Lung microvascular endothelial cell (primary cell): ENCODE measurements at places on chromosomes 12 and 14. TPM values are rescaled to one million over a fixed set of nuclear protein-coding genes. Genes with fewer than 3 reads are reported as not detected.
A peak's percentile ranks its signal among the peaks of the same experiment; 100 is the strongest.

- no peak for DNase-seq
These were observed 280.3 kb downstream of the KSR2 start for GRCh38 chr12:117688446-117688845.

GRCh38 chr14:95018821-95019220 lies 138.5 kb downstream of the DICER1 start:
- no peak for DNase-seq

DNA sequence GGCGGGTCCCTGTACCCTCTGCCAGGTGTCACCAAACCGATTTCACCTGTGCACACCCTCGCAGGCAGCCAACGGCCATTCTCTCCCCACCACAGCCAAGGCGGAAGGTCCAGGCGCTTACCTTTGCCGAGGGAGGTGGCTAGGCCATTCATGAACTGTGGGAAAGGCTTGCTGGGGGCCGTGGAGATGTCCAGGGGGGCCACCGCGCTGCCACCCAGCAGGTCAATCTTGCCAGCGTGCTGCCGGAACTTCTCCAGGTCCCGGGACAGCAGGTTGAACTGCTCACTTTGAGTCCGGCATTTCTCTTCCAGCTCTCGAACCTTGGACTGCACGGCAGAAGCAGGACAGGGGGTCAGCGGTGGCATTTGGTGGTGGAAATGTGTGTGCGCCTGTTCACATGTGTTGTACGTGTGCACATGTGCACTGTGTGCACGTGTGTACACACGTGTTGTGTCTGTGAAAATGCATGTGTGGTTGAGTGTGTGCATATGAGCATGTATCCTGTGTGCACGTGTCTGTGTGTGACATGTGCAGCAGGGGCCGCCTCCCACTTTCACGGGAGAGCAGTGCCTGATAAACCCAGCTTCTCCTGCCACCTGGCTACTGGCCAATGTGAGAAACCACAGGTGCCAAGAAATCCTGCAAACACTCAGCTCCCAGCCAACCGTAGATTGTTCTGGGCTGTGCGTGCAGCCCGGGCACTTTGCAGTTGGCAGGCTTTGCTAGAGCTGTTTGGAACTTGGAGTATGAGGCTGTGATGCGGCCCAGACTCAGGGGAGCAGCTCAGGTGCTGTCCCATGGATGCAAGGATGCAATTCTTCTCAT lies 118.9 kb downstream of the PIWIL1 start:
- no peak for DNase-seq

GRCh38 chr14:43172899-43173548 lies 1334.1 kb downstream of the FSCB start:
- DNase-seq, result no peak

GRCh38 chr14:90580377-90581335 lies 183.8 kb downstream of the CALM1 start:
- DNase-seq, result no peak

DNA sequence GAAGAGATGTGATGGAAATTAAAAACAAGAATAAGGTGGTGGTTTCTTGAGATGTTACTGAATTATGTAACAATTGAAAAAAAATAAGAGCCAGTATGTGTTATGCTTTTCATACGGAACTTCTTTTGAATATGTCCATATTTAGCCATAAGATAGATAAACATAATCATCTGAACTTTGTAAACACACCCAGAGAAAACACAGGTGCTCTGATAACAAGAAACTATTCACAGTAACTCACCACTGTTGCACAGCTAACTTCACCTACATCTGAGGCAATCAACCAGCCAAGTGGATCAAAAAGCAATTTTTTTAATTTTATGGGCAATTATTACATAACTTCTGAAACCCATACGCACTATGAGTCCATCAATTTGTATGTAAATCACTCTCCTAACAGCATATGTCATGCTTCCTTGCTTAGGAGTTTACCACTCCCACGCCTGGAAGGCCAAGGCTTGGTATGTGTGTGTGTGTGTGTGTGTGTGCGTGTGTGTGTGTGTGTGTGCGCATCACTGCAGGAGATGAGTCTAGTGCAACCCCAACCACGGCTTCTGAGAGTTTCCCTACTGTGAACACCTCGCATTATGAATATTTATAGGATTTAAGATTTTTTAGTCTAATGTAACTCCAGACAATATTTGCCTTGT lies 443.4 kb downstream of the BCAT1 start:
- no peak for DNase-seq

- DNase-seq, result peak; percentile 81
These were observed 113.3 kb downstream of the FOXN3 start for GRCh38 chr14:89303456-89304435.

DNA sequence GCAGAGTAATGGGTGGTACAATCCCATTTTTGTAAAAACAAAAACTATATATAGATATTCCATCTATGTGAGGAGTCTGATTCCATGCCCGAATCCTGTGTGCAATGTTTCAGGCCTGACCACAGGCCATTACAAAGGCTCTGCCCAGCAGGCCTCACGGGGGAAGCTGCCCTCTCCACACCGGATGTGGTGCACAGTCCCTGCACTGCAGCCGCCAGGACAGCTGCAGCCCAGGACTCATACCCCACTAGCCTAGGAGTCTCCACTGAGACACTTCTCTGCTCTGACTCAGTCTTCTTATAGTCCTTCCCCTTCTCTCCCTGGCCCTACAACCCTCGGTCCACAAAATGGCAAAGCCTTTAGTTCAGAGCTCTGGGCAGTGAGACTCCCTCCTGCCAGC lies 190.4 kb downstream of the PPM1H start:
- peak; percentile 62 for DNase-seq

DNA sequence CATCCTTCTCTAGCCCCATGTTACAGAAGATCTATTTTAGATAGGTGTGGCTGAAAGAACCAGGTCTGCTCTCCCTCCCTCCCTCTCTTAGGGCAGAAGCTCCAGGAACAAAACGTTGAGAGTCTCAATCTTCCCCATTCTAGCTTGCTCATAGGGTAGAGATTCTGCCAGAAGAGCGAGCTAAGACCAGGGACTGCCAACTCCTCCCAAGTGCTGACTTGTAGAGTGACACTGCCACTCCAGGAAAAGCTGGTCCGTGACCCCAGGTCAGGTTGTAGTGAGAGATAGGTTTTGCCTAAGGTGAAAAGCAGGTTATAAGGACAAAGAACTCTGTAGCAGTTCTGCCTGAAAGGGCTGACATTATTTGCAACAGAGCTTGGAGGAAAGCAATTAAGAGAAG lies 73.4 kb downstream of the INSM2 start:
- no peak for DNase-seq

- no peak for DNase-seq
These were observed 924.8 kb downstream of the NRXN3 start for GRCh38 chr14:79094951-79095350.

- DNase-seq, result peak; percentile 34
These were observed 11.1 kb upstream of the SMAGP start for GRCh38 chr12:51281202-51281924.

- no peak for DNase-seq
These were observed 44.7 kb downstream of the CCDC88C start for GRCh38 chr14:91372671-91373495.

DNA sequence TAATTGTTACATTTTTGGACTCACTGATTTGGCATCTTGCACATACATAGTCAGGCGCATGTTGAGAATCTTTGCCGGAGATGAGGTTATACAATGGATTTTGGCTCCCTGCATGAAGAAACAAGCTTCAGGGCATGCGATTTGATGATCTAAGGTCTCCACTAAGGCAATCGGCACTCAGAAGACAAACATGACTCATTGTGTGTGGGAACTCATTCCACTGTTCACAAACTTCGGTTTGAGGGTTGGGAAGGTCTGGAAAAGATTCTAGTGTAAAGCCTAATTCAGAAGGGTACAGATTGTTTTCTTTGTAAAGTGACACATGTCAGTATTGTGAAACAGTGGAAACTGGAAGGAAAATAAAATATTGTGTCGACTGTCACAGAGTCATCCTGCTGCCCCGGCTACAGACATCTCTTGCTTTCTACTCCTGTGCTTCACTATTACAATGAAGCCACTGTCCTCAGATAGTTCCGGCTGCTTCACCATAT lies 192.6 kb upstream of the HMGA2 start:
- DNase-seq, result peak; percentile 98

GRCh38 chr14:64788706-64789105 lies 84.5 kb downstream of the PLEKHG3 start:
- DNase-seq, result peak; percentile 86

GRCh38 chr12:25072906-25073650 lies 121.9 kb downstream of the DNAI7 start:
- no peak for DNase-seq

DNA sequence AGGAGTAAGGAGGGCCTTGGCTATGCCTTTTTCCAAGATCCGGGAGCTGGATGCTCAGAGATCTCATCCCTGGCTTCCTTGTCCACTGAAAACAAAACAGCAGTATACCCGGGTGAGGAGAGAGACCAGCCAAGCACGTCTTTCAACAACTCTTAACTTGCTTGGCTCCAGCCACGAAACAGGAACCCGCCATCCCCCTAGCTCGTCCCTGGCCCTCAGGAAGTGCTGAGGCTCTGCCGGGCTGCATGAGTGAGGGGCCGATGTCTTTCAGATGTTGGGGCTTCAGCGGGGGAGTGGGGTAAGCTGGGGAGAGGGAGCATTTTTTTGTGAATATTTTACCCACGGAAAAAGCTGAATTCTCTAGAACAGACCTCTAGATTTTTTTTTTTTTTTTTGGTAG lies 231.1 kb downstream of the CACNA1C start:
- DNase-seq, result no peak

DNA sequence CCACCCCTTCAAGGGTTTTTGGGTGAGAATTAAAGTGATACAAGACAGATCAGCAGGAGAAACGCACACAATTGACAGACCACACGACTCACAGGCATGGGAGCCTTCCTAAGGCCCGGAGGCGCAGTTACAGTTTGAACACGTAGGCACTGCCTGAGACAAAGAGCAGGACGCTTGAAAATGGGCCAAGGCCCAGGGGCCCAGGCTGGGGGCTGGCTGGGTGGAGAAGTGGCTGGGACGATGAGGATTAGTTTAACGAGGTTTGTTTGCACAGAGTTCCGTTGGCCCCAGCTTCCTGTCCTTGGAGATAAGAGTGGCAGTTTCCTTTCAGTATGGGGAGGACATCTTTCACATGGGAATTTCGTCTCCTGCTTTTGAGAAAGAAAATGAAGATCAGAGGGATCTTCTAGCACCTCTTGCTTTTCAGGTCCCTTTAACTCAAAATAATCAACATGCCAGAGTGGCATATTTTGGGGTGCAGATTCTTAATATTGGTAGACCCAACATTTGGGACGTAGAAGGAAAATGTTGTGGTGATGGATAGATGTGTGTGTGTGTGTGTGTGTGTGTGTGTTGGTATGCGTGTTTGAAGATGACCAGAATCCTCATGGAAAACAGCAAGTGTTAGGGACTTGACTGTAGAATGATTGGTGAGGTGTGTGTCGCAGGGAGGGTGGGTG lies 44.6 kb downstream of the DLK1 start:
- DNase-seq, result no peak

GRCh38 chr14:58401587-58401986 lies 5.9 kb downstream of the TOMM20L start:
- DNase-seq, result no peak

DNA sequence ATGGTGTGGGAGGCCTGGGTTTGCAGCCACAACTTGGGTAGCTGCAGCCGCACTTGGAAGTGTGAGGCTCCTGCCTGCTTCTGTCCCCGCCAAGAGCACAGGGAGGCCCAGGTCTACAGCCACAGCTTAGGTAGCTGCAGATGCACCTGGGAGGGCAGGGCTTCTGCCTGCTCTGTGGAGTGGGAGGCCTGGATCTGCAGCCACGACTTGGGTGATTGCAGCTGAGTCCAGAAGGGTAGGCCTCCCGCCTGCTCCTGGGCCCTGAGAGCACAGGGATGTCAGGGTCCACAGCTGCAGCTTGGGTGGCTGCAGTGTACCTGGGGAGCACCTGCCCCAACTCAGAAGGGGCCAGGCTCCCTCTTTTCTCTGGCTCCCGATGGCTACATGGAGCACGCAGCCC lies 287.3 kb downstream of the AEBP2 start:
- no peak for DNase-seq

- no peak for DNase-seq
These were observed 36.6 kb downstream of the EID3 start for GRCh38 chr12:104340177-104340576.

DNA sequence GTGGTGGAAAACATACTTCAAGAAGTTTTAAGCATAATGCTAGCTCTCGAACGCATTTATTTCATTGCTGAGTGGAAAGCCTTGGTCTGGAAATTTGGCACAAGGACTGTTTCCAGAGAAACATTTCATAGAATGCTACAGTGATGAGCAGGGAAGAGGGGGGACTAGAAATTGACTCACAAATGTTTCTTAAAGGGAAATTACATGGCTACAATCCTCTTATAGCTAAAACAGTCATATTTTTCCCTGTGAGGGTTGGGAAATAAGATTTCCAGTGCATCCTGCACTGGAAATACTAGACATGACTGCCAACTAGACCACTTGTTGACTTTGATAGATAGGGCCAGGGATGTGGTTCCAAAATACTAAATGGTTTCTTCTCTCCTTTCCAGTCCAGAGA lies 197.3 kb upstream of the RGS6 start:
- DNase-seq, result no peak

GRCh38 chr12:2265461-2266167 lies 212.8 kb downstream of the CACNA1C start:
- no peak for DNase-seq

- peak; percentile 66 for DNase-seq
These were observed 48.0 kb downstream of the SLC17A8 start for GRCh38 chr12:100404769-100405407.

The ALX1 gene
- total RNA-seq, result under 0.01 TPM in 1 of 2 replicates, not detected in the other

The LTB4R gene
- total RNA-seq, result 2.0 and 2.2 TPM in 2 replicates

The CISTR gene
- not detected in 2 replicates for total RNA-seq

The OTUB2 gene
- total RNA-seq, result 0.40 and 0.44 TPM in 2 replicates

The PRH2 gene
- not detected in 2 replicates for total RNA-seq

The PSME1 gene
- 114 TPM in 2 replicates for total RNA-seq

The SCN8A gene
- under 0.01 and 0.44 TPM in 2 replicates for total RNA-seq

The ANKRD33 gene
- 0.22 TPM in 1 of 2 replicates, not detected in the other for total RNA-seq

The PKP2 gene
- 3.1 and 4.6 TPM in 2 replicates for total RNA-seq

The APOF gene
- total RNA-seq, result not detected in 2 replicates

The LAG3 gene
- 0.20 and 0.22 TPM in 2 replicates for total RNA-seq

The CCDC88C gene
- total RNA-seq, result 12.0 and 13.7 TPM in 2 replicates

The CLEC6A gene
- not detected in 2 replicates for total RNA-seq

The NEUROD4 gene
- not detected in 2 replicates for total RNA-seq

The KRT75 gene
- not detected in 2 replicates for total RNA-seq
